ENCODE measurements at places on chromosomes 1 and 21.

- DNase-seq, result no peak
Observed at GRCh38 chr1:113369699-113370098, 20.6 kb upstream of the MAGI3 start.

- peak; percentile 29 for DNase-seq
Observed at GRCh38 chr1:220966041-220966440, 86.8 kb downstream of the HLX start.

DNA sequence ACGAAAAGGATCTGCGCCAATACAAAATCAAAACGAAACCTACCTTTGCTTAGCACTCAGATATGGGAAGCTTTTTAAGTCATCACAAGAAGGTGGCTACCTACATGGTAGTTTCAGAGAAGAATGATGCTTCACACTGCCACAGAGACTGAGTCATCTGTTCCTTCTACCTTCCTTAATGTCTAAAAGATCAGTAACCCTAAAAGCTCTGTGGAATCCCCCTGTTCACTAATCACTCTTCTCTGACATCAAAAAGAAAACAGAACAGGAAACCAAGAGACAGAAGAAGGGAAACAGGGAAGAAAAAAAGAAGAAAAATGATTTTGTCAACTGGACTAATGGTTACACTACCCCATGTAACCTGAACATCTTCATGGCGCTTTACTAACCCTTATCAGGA lies 177.2 kb downstream of the SMYD3 start:
- no peak for DNase-seq

- DNase-seq, result no peak
Observed at GRCh38 chr1:94936861-94937620, 10.1 kb upstream of the CNN3 start.

DNA sequence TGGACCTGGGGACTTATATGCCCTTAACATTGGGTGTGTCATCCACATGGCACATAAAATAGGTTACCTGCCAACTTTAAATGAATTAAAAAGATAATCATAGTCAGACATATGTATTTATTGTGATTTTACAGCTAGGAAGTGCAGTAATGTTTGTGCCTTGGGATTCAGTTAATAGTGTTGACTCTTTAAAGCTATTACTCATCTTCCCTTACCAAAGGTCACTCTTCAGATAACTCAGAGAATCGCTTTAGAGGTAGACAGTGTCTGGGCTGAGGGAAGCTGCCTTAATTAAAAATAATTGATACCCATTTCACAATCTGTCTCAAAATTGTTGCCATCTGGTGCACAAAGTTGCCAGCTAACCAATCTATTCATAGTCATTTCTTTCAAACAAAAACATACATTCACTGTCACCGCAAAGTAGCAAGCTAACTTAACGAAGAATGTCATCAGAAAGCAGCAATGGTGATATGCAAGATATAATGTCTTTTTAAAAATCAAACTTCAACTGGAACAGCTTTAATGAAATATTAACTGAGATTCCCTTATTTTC lies 3.0 kb upstream of the KRTAP15-1 start:
- DNase-seq, result no peak

- no peak for DNase-seq
Observed at GRCh38 chr1:9875636-9876000, 34.5 kb downstream of the CTNNBIP1 start.

DNA sequence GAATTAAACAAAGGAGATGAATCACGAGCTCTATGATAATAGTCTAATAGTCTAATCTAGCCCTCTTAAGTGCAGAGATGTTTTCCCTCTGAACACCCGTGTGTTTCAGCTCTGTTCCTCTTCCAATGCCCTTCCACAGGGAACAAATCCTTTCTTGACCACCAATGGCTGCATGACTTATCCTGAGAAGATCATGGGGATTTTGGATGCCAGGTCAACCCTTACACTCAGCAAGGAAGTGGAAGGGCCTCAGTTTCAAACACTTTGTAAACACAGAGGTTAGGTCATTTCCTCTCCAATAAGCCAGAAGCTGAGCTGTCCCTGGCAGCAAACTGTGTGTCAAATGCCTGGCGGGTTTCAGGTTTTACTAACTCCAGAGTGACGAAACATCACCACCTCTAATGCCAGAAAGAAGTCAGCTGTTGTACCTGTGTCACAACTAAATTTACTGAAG lies 200.0 kb downstream of the GABPA start:
- no peak for DNase-seq

- no peak for DNase-seq
Observed at GRCh38 chr1:24351918-24352627, 32.9 kb downstream of the GRHL3 start.

GRCh38 chr21:14551741-14552140 lies 5.6 kb upstream of the SAMSN1 start:
- no peak for DNase-seq

DNA sequence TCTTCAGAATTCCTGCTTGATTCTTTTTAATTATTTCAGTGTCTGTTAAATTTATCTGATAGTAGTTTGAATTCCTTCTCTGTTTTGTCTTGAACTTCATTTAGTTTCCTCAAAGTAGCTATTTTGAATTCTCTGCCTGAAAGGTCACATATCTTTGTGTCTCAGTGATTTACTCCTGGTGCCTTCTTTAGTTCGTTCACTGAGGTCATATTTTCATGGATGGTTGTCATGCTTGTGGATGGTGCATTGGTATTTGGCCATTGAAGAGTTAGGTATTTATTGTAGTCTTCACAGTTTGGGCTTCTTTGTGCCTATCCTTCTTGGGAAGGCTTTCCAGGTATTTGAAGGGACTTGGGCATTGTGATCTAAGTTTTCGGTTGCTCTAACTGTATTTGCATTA lies 267.9 kb downstream of the HHAT start:
- DNase-seq, result no peak

DNA sequence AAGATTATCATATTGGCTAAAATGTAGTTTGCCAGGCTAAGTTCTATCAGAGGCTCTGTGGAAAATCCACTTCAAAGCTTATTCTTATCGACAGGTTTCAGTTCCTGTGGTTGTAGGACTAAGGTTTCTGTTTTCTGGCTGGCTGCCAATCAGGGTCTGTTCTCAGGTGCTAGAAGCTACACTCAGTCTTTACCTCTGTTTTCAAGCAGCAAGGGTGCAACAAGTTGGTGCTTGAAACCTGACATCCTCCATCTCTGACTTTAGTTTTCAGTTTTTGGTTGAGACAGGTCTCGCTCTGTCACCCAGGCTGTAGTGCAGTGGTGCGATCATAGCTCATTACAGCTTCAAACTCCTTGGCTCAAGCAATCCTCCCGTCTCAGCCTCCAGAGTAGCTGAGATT lies 15.3 kb upstream of the TMCO2 start:
- DNase-seq, result no peak

GRCh38 chr1:52139817-52140540 lies 1.9 kb upstream of the ZFYVE9 start:
- no peak for DNase-seq

- no peak for DNase-seq
Observed at GRCh38 chr1:157364612-157365011, 187.7 kb downstream of the FCRL5 start.

DNA sequence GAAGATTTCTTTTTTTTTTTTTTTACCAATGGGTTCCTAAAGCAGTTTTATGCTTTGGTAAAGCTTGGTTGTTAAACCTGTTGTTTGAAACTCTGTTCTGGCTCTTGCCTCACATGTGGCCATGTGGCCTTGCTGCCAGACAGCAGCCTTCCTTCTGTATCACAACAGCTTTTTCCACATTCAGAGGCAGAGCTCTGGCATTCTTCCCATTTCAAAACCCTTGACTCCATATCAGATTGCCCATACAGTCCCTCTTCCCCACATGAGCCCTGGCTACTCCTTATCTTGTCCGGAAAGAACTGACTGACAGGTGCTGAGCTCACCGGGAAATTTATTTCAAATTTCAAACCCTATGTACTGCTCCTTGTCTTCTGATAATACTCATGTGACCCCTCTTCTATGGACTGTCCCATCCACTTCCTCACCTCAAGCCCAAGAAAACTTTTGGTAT lies 38.5 kb upstream of the LAX1 start:
- DNase-seq, result peak; percentile 40

DNA sequence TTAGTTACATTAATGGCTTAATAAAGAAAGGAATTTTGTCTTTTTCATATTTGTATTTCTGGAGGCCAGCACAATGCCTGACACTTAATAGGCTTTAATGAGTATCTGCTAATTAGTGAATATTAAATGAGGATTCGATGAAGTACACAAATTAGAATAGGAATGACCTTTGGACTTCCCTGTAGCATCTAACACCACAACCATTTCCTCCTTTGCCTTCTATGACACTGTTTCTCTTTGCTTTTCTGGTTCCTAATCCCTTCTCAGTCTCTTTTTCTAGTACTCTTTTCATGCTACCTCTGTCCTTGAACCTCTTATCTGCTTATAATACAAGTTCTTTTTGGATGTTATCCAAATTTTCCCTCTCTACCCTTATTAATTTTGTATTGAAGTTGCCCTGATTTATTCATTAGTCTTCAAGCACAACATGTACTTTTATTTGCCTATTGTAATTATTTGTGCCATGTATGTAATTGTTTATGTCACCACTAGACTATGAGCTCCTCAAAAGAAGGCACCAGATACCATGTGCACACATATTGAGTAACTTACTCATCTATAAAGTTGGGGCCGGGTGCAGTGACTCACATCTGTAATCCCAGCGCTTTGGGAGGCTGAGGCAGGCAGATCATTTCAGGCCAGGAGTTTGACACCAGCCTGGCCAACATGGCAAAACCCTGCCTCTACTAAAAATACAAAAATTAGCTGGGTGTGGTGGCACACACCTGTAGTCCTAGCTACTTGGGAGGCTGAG lies 23.8 kb downstream of the RPS27 start:
- DNase-seq, result no peak

- DNase-seq, result no peak
Observed at GRCh38 chr21:46431448-46431847, 27.2 kb upstream of the DIP2A start.

- no peak for DNase-seq
Observed at GRCh38 chr21:33558777-33559421, 16.1 kb downstream of the SON start.

GRCh38 chr1:3061981-3062615 lies 6.9 kb upstream of the PRDM16 start:
- DNase-seq, result no peak
